SK-N-MC (cell line): ENCODE measurements at places on chromosomes 16 and 17.

- no peak for DNase-seq
Observed at GRCh38 chr17:60534010-60534555, 8.0 kb upstream of the APPBP2 start.

GRCh38 chr17:40194821-40195220, 17.6 kb downstream of the RAPGEFL1 start:
- DNase-seq = no peak

DNA sequence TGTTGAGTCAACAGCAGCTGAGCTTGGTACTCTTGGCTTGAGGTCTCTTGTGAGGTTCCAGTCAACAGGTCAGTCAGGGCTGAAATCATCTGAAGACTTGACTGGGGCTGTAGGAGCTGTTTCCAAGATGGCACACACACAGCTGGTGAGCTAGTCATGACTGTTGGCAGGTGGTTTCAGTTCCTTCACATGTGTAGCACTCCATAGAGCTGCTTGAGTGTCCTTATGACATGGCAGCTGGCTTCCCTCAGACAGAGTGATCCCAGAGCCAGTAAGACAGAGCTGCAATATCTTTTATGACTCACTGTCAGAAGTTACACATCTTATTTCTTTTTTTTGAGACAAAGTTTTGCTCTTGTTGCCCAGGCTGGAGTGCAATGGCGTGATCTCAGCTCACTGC, 19.5 kb upstream of the GAS7 start:
- DNase-seq = no peak

DNA sequence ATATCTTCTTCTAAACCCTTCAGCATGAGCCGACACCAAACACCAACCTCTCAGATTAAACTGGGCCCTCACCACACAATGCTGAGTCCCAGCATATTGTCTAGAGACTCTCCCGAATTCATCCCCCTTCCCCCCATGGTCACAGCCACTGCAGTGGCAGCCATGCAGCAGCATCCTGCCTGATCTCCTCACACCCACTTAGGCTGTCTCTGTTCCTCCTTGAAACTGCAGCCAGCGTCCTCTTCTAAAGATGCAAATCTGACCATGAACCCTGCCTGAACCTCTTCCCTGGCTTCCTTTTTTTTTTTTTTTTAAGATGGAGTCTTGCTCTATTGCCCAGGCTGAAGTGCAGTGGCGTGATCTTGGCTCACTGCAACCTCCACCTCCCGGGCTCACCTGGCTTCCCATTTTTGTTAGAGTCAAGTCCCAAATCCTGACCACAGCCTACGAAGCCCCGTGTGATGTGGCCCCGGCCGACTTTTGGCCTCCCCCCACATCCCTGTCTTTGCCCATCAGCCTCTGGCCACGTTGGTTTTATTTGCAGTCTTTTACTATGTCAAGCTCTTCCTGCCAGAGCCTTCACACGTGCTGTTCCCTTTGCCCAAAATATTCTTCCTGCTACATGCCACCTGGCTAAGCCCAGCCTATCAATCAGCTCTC, 2.8 kb downstream of the FA2H start:
- DNase-seq = no peak

DNA sequence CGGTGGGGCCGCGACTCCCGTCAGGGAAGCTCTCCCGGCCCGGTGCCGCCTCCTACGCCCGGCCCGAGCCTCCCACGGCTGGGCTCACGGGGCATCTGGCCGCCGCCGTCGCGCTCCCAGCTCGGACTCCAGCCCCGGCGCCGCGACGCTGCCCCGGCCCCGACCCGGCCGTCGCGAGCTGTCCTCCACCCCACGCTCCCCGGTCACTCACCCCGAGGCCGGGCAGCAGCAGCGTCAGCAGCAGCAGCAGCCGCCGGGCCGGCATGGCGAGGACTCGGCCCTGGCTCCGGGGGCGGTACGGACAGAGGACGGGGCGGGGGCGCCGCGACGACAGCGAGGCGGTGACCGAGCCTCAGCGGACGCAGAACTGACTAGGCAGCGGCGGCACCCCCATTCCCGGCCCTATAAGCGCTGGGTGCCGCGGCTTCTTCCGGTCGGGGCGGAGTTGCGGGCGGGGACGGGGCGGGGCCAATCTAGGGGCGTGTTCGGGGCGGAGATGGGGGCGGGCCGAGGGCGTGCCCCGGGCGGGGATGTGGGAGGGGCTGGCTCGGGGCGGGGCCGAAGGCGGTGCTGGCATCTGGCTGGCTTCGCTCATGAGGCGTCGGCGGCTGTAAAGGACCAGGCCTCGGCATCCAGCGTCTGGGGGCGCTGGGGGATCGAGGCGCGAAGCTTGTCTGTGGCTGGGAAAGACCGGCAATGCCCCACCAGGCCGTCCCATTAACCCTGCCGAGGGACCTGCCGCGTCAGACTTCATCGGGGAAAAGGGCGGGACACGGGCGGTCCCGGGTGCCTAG, at the start of gene ERN1:
TSS of gene ERN1 (minus strand) at position 380 of the 794 bp plus-strand sequence. CDS start at position 265, 115 bp downstream.
- no peak for DNase-seq

DNA sequence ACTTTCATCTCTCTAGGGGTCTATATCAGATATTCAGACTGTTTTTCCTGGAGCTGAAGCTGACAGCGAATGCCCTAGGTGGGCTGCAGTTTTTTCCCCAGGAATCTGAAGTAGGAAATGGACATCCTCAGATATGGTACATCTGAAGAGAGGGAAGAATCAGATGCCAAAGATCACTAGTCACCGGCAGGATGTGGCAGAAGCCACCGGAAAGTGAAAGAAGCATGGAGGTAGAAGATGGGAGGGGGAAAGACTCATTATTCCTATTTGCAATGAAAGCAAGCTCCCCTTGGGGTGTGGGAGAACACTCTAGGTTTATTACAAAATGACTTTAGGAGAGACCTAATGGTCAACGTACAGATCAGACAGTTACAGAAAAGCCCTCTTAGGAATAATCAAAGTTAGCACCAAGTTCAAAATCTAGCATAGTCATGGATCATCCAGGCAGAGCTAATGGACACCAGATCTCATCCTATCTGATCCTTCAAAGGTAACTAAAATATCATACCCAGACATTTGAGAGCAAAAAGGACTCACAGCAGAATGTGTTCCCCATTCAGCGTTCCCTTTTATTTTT, 110.7 kb downstream of the HS3ST3A1 start:
- DNase-seq = no peak

GRCh38 chr17:17119533-17119932, 77.3 kb downstream of the MPRIP start:
- DNase-seq = no peak

DNA sequence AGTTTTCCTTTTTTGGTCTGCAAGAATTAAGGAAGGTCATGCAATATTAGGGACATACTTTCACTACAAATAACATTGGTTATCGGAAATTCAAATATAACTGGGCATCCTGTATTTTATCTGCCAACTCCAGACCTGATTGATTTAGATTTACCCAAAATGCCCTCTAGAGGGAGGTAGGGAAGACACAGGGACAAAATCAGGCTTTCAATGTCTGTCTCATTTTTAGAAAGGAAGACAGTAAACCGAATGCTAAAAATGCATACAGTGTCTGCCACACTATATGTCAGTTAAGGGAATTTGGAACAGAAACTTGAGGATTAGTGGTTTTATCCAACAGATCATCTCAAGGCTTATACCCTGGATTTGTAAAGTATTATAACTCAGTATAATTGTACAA, 161.7 kb upstream of the SOX9 start:
- DNase-seq = no peak
